ENCODE measurements at places on chromosomes 4 and X. TPM values are rescaled to one million over a fixed set of nuclear protein-coding genes. Genes with fewer than 3 reads are reported as not detected.

GRCh38 chr4:102444752-102445151 lies 56.4 kb upstream of the NFKB1 start:
- DNase-seq = no peak
- H3K4me1 ChIP-seq = peaks cover under 1% of the 10 kb centered on the region
- H3K36me3 ChIP-seq = no peaks in the 10 kb centered on the region

GRCh38 chr4:96383349-96383748 lies 543.5 kb downstream of the PDHA2 start:
- H3K27me3 ChIP-seq = no peaks in the 10 kb centered on the region
- H3K4me1 ChIP-seq = no peaks in the 10 kb centered on the region
- H3K4me3 ChIP-seq = no peak overlapping the region
- DNase-seq = no peak
- no peak overlapping the region for H3K27ac ChIP-seq
- no peaks in the 10 kb centered on the region for H3K36me3 ChIP-seq

- peaks cover 74% of the 10 kb centered on the region for H3K4me1 ChIP-seq
- no peaks in the 10 kb centered on the region for H3K36me3 ChIP-seq
- peak overlapping the region; percentile 30 for H3K27ac ChIP-seq
- H3K27me3 ChIP-seq = no peaks in the 10 kb centered on the region
- no peak for DNase-seq
These were observed 16.5 kb downstream of the PDLIM5 start for GRCh38 chr4:94468093-94468769.

DNA sequence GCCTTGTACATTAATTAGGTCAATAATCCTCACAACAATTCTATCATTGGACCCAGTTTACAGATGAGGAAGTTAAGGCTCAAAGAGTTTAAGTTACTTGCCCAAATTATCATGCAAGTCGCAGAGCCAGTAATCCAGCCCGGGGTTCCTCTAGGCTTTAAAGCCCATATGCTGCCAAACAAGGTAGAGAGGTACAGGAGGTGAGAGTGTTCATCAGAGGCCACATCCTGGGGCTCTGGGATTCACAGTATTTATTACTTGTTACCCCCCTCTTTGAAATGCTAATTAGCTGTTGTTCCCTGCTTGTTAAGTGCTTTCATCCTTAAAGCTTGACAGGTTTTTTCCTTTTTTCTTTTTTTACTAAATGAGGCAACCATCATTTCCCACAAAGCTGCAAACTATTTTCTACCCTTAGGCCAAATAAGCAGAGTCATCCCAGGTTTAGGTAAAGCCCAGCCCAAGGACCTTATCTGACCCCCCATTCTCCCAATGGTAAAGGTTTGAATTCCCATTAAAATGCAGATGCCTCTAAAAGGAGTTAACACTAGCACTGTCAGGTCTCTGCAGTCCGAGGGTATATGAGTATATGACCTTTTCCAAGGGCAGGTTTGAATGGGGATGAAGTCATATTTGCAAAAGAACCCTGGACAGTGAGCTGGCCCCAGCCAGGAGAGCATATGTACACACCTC lies 150.3 kb downstream of the SOX3 start:
- no peak for DNase-seq
- H3K27me3 ChIP-seq = no peaks in the 10 kb centered on the region
- no peaks in the 10 kb centered on the region for H3K36me3 ChIP-seq

- no peaks in the 10 kb centered on the region for H3K4me1 ChIP-seq
- DNase-seq = no peak
- no peaks in the 10 kb centered on the region for H3K36me3 ChIP-seq
- no peak overlapping the region for H3K27ac ChIP-seq
- no peaks in the 10 kb centered on the region for H3K27me3 ChIP-seq
These were observed 18.7 kb upstream of the GALNTL6 start for GRCh38 chr4:171794528-171794927.

DNA sequence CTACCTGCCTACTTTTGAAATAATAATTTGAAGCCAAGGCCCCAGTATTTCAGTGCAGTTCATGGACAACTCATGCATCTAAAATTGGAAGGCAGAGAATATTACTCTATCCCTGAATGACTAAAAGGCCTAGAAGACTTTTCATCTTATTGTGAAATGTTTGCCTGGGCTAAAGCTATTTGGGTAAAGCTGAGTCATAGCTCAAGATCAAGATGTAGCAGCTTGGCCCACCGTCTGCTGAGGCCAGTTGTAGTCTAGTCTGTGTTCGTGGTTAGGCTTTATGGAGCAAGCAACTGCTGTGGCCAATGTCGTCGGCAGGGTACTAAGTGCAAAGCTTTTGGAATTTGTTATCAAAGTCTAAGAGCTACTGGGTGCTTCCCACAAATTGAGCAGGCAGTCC lies 929.1 kb downstream of the RAB28 start:
- peak; percentile 32 for DNase-seq
- peaks cover 4% of the 10 kb centered on the region for H3K4me1 ChIP-seq
- no peak overlapping the region for H3K27ac ChIP-seq
- H3K27me3 ChIP-seq = no peaks in the 10 kb centered on the region
- no peaks in the 10 kb centered on the region for H3K36me3 ChIP-seq

GRCh38 chrX:123201720-123202119 lies 17.6 kb downstream of the GRIA3 start:
- H3K36me3 ChIP-seq = no peaks in the 10 kb centered on the region
- H3K27ac ChIP-seq = no peak overlapping the region
- no peak overlapping the region for H3K4me3 ChIP-seq
- no peaks in the 10 kb centered on the region for H3K27me3 ChIP-seq
- no peak for DNase-seq

Gene NFXL1
- 7.3 TPM for total RNA-seq

Gene GAK
- total RNA-seq = 32.5 TPM
